Stimulated activated effector memory CD8-positive, alpha-beta T cell treated with anti-CD3 and anti-CD28 coated beads, Interleukin-12 subunit alpha, Interleukin-12 subunit beta, amount 100 ng/mL, for 72 hours (primary cell): ENCODE measurements at places on chromosomes 4 and X.

GRCh38 chr4:24229978-24230377 is 340.1 kb upstream of the PPARGC1A start:
- DNase-seq = no peak

DNA sequence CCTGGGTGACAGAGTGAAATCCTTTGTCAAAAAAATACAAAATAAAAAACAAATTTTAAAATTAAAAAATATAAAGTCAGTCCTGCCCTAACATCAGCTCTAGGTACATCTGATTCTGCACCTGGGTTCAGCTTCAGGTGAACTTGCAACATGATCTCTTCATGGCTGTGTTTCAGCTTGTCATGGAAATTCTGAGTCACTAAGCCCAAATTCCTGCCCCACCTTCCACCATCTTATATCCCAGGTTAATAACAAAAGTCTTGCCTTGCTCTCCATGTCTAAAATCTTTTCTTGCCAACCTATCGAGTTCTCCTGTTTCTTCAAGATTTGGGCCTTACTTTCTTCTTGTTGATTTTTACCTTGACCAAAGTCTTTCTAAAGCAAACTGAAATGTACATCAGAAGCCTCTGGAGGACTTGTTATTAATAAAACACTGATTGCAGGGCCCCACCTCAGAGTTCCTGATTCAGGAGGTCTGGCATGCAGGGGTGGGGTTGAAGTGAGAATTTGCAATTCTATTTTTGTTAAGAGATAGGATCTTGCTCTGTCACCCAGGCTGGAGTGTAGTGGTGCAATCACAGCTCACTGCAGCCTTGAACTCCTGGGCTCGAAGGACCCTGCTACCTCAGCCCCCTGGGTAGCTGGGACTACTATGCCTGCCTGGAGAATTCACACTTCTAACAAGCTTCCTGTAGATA is 125.8 kb upstream of the VCX3A start:
- no peak for DNase-seq

- no peak for DNase-seq
Measured at GRCh38 chrX:151085207-151085606, 91.2 kb upstream of the GPR50 start.

- DNase-seq = no peak
Measured at GRCh38 chr4:162322054-162322453, 158.3 kb upstream of the FSTL5 start.

DNA sequence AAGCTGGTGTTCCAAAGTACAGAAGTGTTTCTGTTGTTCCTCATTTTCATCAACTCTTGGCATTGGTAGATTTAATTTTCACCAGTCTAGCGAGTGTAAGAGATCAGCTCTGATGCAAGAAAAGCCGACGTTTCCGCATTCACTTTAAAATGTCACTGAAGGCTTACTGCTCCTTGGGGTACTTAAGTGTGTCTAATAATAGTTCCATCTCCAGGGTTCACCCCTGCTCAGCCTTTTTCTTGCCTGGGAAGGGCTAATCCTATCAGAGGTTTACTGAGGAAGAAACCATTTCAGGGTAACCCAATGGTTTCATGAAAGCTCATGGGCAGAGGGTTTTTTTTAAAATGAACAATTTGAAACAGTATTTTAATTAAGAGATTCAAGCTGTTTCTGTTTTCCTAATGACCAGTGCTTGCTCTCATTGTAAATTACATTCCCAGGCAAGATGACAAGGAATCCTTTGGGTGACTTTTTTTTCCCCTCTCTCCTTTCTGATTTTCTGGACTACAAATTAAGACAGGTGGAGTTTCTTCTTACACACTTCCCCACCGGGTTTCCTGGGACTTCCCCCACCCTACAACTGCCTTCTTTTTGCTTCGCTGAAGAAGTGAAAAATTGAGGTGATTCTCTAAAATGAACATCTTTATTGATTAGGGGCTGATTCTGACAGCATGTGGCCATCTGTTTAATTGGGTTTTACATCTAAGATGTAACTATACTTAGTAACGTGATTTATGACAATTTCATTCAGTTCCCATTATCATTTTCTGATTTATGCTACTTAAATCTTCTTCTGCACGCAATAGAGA is 78.7 kb upstream of the CBLL2 start:
- DNase-seq = no peak

DNA sequence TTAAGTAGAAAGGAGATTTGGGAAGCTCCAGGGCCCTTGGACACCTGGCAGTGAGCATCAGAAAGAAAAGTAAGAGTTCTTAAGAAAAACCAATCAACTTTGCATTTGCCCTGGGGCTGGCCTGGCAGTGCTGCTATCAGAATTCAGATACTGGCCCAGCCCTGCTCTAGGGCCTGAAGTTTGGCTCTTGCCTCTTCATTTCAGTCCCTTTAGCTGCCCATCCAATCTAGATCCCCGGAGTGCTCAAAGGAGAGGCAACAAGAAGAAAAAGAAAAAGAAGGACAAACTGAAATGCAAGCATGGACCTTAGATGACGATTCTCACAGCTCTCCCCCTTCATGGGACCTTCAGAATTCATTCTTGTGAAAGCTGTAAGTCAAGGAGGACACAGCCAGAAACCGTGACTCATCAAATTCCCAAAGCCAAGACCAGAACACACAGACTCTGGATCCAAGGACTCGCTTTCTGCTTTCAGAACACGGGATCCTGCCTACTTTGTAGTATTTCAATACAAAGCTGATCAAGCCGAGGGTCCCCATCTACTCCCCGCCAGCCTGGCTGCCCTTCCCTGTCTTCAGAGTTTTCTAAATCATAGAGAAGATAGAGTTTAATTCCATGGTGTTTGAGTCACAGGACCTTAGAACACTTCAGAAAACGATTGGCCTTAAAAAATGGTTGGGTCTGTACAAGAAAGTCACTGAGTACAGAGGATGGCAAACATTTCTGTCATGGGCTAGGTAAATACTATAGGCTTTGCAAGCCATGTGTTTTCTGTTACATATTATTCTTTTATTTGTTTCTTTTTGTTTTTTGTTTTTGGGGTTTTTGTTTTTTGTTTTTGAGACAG is 103.7 kb downstream of the RBM47 start:
- DNase-seq = no peak

DNA sequence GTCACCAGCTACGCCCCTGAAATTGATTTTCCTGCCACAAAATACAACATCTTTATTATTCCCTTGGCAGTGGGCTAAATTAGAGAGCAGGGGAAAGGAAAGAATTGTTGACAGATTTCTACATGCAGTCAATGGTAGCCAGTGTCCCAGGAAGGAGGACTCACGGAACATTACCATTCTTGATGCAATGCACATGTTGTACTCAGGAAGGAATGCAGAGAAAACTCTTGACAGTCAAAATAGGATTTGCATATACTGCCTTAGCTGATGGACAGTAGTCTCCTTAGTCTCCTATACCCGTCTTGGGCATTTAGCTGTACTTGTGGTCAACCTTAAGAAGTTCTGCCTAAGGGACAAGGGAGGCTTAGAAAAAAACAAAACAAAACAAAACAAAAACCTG is 158.0 kb upstream of the GYPA start:
- DNase-seq = no peak

- no peak for DNase-seq
Measured at GRCh38 chr4:70365479-70365878, 4.9 kb downstream of the SMR3A start.

GRCh38 chr4:8168832-8169598 is 10.4 kb upstream of the ABLIM2 start:
- no peak for DNase-seq

- DNase-seq = no peak
Measured at GRCh38 chr4:39043861-39044363, 11.7 kb upstream of the TMEM156 start.

GRCh38 chr4:152919826-152920225 is 16.3 kb upstream of the FHDC1 start:
- no peak for DNase-seq

DNA sequence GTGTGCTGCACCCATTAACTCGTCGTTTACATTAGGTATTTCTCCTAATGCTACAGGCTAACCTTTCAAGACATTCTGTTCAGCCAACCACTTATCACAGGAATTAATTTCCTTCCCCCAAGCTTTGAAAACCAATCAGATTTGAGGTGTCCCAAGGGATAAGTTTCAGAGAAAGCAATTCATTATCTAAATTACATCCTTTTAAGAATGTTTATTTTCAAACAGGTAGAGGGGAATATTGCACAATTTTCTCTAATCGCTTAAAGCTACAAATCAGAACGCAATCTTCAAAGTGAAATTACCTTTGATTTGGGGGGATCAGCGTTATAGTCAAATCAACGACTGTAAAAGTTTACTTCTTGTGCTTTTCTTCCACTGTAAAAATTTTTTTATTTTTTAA is 1.6 kb downstream of the CLOCK start:
- DNase-seq = no peak

GRCh38 chrX:155864655-155865054 is 16.5 kb upstream of the VAMP7 start:
- no peak for DNase-seq

GRCh38 chr4:185122681-185123345 is 20.3 kb upstream of the SLC25A4 start:
- DNase-seq = no peak

DNA sequence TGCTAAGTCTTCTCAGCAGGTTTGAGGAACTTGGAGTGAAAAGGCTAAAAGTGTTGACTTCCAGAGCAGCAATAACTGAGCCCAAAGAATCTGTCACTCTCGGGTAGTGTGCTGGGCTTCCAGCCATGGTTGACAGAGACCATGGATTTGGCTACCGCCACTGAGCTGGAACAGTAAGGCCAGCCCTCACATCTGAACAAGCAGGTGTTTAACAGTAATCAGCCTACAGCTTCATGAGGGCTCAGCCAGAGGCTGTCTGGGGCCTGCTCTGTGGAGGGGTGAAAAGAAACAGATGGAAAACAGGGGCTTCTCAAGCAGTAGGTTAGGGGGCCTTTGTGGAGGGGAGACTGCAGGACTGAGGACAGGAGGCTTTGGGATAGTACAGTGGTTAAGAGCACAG is 14.9 kb downstream of the RASL11B start:
- DNase-seq = no peak

DNA sequence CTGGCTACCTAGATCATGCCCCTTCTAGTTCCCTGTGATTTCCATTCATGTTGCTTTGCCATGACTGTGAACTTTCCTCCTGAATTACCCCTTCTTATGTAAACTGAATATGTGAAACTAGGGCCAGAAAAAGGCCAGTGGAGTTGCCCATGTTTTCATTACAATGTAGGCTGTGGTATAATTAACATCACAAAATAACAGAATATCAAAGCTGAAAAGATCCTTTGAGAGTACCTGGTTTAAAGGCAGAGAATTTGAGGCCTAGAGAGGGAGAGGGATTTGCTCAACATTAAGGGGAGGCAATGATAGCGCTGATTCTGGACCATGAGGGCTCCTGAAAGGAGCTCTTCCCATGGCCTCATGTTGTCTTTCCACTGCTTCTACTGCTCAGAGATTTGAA is 392.2 kb downstream of the OPHN1 start:
- DNase-seq = no peak

DNA sequence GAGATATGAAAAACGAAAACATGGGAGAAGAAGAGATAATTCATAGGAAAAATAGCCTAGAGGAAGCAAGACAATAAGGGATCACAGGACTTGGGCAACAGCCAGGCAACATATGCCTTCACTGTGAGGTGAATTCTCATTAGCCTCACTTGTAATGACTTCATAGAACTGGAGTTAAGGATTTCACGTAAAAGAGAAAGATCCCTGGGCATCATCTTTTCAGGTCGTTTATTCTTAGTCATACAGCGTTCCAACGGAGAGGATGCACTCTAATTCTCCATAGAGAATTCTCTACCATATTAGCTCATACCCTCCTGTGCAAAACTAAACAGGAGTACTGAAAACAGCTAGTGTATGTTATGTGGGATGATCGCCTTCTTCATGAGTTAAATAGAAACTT is 1.4 kb downstream of the PRKG2 start:
- no peak for DNase-seq

GRCh38 chrX:132631579-132632232 is 142.9 kb upstream of the MBNL3 start:
- no peak for DNase-seq

- no peak for DNase-seq
Measured at GRCh38 chrX:18537524-18537923, 112.1 kb downstream of the CDKL5 start.

DNA sequence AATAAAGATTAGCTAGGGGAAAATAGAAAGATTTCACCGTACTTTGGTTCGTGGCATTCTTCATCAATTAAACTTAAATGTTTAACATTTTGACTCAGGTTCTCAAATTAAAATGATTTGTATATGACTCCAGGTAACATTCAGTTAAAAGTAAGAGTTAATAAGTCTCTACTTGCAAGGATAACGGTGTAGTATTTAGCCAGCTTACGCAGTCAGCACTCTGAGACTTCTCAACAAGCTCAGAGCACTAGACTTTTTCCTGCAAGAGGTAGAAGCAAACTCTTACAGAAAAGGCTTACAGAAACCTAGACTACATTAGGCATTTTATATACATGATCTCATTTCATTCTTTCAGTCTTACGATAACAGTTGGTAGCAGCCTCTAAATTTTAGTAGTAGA is 96.4 kb upstream of the PPARGC1A start:
- DNase-seq = no peak

GRCh38 chrX:139121616-139122286 is 408.8 kb upstream of the F9 start:
- DNase-seq = no peak

GRCh38 chrX:17405225-17405969 is 30.4 kb downstream of the NHS start:
- DNase-seq = no peak

DNA sequence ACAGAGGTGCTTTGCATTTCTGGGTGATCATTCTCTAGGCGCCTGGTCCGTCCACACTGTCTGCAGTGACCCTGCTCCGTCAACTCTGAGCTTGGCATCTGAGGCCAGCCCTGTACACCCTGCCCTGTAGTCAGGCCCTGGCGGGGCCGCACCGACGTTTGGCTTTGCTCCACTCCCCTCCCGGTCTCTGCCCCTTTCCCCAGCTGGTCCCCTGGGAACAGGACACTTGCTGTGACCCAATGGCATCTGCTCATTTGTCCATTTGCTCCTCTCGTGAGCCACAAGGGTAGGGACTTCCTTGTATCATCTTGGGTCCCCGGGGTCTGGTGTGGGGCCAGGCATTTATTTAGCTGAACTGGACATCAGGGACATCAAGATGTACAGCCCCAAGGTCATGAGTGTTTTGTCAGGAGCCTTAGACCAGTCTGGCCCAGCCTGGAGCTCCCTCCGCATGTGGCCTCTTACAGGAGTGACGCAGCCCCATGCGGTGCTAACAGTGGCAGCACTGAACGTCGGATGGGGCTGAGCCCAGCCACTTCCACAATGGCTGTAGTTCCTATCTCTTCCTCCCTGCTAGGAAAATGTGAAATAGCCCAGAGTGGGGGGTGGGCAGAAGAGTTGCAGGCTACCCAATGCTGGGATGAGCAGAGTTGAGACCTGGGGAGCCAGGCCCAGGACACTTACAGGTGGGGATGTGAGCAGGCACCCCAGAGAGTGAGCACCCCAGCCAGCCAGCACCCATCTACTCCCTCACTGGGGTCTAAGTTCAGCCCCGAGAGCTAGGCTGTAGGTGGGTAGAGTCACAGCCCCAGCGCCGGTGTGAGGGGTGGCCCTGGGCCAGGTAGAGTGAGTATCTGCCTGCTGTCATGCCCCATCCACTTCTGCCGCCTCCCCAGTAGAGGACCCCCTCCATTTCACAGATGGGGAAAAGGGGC is 2.0 kb upstream of the SH3BP2 start:
- peak; percentile 3 for DNase-seq
